ENCODE measurements at places on chromosomes 1 and 21. TPM values are rescaled to one million over a fixed set of nuclear protein-coding genes. Genes with fewer than 3 reads are reported as not detected.
A peak's percentile ranks its signal among the peaks of the same experiment; 100 is the strongest.

DNA sequence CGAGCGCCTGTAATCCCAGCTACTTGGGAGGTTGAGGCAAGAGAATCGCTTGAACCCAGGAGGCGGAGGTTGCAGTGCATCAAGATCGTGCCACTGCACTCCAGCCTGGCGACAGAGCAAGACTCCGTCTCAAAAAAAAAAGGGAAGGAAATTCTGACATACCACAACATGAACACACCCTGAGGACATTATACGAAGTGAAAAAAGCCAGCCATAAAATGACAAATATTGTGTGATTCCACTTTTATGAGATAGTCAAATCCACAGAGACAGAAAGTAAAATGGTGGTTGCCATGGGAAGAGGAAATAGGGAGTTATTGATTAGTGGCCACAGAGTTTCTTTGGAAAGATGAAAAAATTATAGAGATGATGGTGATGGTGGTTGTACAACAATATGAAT lies 41.7 kb downstream of the EVI5 start:
- DNase-seq, result no peak

DNA sequence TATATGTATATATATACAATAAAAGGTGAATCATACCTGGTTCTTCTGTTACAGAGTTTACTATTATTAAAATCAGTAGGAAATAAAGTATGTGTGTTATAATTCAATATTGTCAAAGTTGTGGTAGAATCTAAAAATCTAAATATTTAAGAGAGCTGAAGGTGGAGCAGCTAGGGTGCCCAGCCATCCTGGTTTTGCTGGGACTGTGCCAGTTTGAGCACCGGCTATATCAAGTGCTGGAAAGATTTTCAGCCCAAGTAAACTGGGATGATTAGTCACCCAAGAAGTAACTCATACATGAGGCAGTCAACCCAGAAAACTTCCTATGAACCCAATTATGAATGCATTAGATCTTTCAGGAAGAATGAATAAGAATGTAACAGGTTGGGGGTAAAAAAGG lies 16.9 kb upstream of the KRTAP19-5 start:
- DNase-seq, result no peak

DNA sequence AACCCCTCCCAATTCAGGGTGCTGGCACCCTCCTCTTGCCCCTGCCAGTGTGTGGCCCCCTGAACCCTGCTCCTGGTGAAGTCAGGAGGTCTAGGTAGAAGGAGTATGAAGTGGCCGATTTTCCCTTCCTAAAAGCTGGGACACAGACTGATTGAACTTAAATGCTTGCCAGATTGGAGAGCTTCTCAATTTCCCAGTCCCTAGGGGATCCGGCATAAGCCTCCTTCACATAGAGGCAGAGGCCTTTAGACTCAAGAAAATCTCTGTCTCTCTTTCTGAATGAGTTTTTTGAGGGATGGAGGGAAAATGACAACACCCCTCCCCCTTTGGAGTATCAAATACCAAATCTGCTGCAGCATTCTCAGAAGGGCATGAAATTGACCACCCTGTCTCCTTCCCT lies 51.5 kb downstream of the SYT2 start:
- no peak for DNase-seq

DNA sequence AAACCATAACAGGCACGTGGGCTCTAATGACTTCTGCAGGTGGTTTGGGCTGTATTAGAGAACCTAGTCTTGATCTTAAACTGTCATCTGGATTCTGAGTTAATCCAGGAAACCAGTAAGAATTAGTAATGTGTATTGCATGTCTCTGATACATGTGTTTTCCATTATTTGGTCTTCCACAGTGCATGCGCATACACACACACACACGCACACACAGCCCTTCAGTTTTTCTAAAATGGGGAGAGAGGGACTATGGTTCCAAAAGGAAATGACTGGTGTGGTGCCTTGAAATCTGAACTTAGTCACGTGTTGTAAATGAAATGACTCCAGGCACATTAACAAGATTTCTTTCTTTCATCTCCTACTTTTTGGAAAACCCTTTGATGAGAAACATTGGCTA lies 67.6 kb downstream of the OLFML2B start:
- DNase-seq, result no peak

GRCh38 chr1:230215031-230215430 lies 148.0 kb downstream of the GALNT2 start:
- DNase-seq, result no peak

DNA sequence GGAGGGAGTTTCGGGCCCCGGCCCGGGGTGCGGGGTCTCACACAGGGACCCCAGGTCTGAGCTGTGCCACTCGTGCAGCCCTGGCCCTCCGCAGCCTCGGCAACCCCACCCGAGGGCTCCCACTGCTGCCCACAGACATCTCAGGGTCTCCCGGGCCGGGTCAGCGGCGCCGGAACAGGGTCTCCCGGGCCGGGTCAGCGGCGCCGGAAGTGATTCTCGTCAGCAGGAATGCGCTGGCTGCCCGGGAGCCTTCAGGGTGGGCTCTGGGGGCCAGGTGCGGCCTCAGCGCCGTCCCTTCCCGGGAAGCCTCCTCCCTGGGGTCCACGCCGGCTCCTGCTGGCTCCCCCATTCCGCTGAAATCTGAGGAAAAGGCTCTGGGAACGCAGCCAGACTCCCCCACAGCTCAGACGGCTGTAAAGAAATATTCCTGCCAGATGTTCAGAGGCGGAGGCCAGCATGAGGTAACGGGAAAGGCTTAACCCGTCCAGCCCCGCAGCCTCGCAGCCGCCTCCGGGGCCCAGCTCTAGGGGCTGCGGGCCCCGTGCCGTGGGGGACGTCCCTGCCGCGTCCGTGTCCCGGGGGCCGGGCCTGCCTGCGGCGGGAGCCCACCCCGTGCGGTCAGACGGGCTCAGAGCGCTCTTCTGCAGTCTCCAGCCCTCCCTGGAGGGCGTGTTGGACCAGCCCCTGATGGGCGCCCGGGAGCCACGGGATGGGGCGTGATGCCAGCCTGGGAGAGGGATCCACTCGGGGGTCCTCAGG lies 8.7 kb upstream of the COL6A1 start:
- no peak for DNase-seq

DNA sequence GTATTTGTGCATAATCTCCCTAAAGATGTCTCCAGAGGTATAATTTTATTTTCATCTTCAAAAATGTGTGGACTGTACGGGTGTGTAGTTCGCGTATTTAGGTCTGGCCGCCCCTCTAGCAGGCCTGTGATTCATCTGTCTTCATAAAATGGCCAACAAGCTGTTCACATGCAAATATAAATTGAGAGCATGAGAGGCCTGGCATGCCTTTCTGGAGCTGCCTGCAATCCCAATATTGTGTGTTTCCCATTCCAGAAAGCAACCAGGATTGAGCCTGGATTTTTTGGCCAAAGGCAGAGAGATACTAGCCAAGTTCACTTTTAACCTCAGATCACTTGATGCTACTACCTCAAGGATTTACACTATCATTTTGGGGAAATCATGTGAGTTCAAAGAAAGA lies 197.2 kb downstream of the NFIA start:
- no peak for DNase-seq

DNA sequence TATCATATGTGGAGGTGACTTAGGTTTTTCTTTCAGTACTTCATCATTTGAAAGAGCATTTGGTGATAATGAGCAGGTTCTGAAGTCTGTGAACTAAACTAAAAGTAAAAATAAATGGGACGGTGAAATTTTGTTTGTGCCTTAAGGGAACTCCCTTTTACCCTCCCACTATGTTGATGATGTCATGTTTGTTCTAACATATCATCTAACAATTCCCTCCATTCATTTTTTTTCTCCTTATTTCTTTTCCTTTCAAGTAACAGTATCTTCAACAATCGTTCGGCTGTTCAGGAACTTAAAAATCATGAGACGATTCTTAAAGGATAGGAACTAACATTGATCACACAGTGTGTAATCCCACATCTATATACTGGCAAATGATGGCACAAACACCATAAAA lies 30.0 kb upstream of the IRF2BP2 start:
- no peak for DNase-seq

- no peak for DNase-seq
Observed at GRCh38 chr1:200741551-200742207, 3.0 kb downstream of the CAMSAP2 start.

- no peak for DNase-seq
Observed at GRCh38 chr1:114770989-114771388, 9.5 kb downstream of the SIKE1 start.

GRCh38 chr1:191346381-191346780 lies 811.9 kb upstream of the RGS18 start:
- DNase-seq, result no peak

- DNase-seq, result no peak
Observed at GRCh38 chr1:246210756-246211155, 296.3 kb downstream of the SMYD3 start.

- peak; percentile 77 for DNase-seq
Observed at GRCh38 chr1:222464841-222465210, 83.1 kb downstream of the HHIPL2 start.

GRCh38 chr21:15164678-15165303 lies 100.0 kb upstream of the NRIP1 start:
- DNase-seq, result no peak

- DNase-seq, result no peak
Observed at GRCh38 chr1:201570886-201571624, 32.1 kb downstream of the NAV1 start.

DNA sequence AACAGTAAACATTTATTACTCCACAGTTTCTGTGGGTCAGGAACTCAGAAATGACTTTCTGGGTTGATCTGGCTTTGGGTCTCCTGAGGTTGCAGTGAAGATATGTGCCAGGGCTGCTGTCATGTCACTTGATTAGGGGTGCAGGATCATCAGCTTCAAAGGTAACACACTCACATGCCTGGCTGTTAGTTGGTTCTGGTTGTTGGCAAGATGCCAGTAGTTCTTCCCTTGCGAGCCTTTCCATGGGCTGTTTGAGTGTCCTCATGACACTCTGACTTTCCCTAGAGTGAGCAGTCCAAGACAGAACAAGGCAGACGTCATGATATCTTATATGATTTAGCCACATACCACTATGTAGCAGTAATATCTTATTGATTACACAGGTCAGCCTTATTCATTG lies 1.8 kb downstream of the SWT1 start:
- DNase-seq, result no peak

DNA sequence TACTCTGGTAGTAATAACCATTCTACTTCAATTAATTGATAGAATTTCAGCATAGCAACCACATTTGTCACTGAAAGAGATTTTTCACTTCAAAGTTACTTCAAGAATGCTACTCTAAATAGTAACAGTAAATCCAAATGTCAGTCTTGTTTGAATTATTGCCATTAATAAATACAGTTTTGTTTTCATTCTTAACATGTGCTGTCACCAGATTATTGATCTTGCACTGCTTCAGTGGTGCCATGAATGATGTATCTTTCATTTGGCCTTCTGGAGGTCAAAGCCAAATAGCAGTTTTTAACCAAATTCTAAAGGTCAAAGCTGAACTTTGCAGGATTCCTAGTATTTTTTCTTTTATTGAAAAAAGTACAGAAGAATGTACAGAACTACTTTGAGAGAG lies 199.5 kb downstream of the PATJ start:
- DNase-seq, result no peak

The RGSL1 gene
- not detected for total RNA-seq

The PADI1 gene
- not detected for total RNA-seq

The TMOD4 gene
- 1.6 TPM for total RNA-seq

Data from CD4-positive, alpha-beta T cell (primary cell).